NCI-H524 treated with DMSO at 0.1 percent for 48 hours (cell line): ENCODE measurements at places on chromosomes 11 and 22.
A peak's percentile ranks its signal among the peaks of the same experiment; 100 is the strongest.

DNA sequence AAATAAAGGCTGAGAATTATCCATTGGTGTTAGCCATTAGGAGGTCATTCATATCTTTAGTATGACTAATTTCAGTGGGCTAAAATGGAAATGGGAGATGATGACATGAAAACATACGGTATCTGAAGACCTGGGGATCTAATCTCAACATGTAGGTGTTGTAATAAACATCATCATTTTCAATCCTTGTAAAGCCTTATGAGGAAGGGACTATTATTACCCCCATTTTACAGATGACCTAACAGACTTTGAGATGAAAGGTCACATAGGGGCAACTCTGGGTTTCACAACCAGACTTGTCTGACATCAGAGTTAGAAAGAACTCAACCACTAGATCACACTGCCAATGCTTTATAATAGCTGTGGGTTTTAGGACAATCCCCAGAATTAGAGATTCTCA lies 34.8 kb upstream of the TMEM135 start:
- no peak for DNase-seq

DNA sequence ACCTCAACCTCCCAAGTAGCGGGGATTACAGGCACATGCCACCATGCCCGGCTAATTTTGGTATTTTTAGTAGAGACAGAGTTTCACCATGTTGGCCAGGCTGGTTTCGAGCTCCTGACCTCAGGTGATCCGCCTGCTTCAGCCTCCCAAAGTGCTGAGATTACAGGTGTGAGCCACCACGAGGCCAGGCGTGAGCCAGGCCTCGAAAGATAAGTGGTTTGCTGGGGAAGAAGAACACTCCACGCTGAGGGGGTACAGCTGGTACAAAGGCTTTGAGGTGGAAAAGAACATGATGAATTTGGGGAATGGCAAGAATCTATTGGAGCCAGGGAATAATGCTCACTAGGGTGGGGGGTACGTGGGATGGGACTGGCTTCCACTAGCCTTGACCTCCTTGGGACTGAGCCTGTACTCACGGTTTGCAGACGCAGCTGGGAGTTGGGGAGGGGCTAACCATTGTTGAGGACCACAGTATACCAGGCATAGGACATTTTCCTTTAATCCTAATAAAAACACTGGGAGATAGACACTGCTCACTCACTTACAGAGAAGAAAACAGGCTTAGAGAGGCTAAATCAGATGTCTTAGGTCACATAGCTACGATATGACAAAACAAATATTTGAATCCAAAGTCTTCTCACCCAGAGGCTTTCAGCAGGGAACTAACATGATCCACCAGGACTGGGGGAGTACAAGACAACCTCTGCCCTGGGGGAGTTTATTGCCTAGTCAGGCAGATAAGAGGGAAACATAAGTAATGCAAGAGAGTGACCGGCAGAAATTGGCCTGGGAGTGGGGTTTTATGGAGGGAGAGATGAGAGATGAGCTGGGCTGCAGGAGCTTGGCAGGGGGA lies 4.9 kb downstream of the SLCO2B1 start:
- no peak for DNase-seq

DNA sequence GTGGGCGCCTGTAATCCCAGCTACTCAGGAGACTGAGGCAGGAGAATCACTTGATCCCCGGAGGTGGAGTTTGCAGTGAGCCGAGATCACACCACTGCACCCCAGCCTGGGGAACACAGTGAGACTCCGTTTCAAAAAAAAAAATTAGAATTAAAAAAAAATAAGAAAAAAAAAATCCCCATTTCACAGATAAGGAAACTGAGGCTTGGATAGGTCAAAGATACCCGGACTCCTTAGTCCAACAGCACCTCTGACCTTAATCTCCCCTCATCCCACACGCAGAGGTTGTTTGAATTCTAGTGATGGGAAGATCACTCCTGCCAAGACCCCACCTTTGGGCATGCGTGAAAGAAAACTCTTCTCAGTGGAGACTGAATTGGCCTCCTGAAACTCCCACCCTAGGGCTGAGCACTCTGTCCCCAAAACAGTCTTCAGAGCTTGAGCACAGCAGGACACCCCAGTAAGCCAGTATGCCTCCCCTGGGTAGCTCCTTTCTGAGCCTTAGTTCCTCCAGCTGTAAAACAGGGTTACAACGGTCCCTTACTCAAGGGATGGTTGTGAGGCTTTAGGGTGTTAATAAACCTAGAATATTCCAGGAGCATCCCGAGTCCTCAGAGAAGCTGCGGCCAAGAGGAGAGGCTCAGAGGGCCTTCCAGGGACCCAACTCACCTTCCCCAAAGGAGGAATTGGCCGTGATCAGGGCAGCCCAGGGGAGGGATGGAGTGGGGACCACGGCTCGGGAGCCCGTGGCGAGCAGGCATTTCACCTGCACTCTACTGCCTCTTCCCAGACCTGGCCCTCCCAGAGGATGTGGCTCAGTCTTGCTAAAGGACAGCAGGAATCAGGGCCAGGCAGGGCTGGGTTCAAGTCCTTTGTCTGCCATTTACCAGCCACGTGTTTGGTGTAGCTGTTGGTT lies 73.3 kb downstream of the NFAM1 start:
- DNase-seq = no peak

- DNase-seq = no peak
Observed at GRCh38 chr11:131483877-131484276, 113.5 kb downstream of the NTM start.

- DNase-seq = peak; percentile 46
Observed at GRCh38 chr11:12862696-12863469, 146.2 kb upstream of the RASSF10 start.

DNA sequence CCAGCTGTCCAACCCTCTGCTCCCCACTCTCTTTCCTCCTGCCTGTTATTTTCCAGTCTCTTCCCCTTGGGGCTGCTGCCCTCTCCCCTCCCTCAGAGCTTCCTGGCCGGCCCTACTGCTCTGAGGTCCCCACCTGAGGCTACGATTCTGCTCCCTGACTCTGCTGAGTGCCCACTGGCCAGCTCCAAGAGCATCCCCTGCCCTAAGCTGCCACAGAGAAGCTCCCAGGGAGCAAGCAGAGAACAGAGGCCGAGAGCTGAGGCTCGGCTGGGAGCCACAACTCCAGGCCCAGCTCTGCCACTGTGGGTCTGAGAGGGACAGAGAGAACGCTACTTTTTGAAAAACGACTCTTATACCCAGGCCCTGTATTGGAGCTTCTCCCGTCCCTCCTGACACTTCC lies 61.1 kb downstream of the CHRDL2 start:
- DNase-seq = no peak

- no peak for DNase-seq
Observed at GRCh38 chr22:32348031-32348611, 9.5 kb upstream of the RFPL3 start.

- DNase-seq = no peak
Observed at GRCh38 chr11:75968021-75968625, 153.1 kb downstream of the UVRAG start.

- DNase-seq = no peak
Observed at GRCh38 chr11:57116654-57117053, 65.1 kb upstream of the LRRC55 start.

DNA sequence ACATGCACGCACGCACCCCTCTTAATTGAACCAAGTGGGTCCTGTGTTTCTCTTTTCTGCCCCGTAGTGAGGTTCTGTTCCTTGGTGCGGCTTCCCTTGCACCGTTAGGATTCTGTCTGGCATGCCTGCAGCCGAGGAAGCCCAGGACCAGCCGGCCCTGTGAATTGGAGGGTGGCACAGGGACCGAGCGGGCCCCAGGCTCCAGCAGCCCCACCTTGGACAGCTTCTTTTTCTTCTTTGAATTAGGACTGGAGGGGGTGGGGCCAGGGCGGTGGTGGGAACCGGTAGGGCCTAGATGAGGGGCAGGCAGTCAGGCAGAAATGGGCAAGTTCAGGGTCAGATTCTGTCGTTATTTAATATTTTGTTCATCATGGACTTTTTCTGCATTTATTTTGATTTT lies 94.7 kb downstream of the MPPED1 start:
- no peak for DNase-seq

DNA sequence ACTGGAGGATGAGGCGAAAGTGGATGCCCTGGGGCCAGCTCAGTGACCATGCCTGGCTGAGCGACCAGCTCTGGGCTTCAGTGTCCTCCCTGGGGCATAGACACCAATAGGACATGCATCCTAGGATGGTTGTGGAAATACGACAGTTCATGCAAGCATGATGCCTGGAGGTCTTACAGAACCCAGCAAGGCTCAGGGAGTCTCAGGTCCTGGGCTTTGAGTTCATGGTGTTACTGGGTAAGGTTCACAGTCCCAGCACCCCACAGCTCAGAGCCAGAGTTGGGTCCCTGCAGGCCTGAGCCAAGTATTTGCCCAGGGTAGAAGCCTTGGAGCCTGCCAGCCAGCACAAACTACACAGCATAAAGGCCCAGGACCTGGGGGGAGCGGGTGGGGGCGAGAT lies 4.2 kb upstream of the SUSD2 start:
- no peak for DNase-seq

GRCh38 chr11:8603696-8604077 lies 9.7 kb upstream of the STK33 start:
- no peak for DNase-seq

DNA sequence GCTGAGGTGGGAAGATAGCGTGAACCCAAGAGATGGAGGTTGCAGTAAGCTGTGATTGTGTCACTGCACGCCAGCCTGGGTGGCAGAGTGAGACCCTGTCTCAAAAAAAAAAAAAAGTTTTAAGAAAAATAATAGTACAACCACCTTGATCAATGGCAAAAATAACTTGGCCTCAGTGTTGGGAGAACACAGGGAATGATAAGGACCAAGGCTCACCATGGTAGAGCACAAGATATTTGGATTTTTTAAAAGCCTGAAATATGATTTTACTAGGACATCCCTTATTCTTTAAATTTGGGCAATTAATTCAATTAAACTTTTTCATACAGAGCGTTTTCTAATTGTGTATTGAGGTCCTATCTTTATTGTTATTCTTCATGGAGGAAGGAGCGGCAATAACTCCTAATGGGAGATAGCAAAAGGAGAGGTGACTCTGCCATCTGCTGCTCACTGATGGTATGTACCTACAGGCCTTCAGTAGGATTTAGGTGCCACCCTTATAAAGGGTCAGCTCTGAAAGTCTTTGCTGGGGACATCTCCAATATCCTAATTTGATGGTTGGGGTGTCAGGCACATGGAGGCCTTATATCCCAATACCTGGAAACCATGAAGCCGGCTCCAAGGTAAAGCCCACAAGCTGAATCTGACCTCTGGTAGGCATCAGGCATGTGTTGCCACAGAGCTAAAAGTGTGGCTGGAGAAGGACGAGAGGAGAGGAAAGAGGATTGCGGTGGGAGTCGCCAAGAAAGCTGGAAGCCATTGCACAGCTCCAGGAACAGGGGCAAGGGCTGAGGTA lies 21.9 kb upstream of the POLD3 start:
- no peak for DNase-seq

GRCh38 chr11:126265811-126266210 lies 2.9 kb downstream of the SRPRA start:
- DNase-seq = no peak

DNA sequence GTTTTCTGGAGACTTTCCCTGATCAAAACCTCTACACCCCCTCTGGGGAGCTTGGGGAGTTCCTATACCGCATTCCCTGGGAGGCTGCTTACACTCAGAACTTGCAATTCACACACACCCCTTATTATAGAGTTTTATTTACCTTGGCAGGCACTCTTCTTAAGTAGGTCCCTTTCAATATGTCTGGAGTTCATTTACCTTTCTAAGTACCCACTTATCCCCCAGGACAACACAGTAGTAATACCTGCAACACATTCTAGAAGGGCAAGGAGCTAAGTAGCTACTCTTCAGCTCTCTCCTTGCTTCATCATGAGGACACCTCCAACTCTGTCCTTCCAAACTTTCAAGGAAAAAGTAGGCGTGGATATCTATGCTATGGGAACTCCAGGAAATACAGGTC lies 127.8 kb upstream of the ANO3 start:
- no peak for DNase-seq

GRCh38 chr22:50569896-50570535 lies 7.3 kb upstream of the SYCE3 start:
- DNase-seq = no peak
